ENCODE measurements at places on chromosomes 2 and 18.

DNA sequence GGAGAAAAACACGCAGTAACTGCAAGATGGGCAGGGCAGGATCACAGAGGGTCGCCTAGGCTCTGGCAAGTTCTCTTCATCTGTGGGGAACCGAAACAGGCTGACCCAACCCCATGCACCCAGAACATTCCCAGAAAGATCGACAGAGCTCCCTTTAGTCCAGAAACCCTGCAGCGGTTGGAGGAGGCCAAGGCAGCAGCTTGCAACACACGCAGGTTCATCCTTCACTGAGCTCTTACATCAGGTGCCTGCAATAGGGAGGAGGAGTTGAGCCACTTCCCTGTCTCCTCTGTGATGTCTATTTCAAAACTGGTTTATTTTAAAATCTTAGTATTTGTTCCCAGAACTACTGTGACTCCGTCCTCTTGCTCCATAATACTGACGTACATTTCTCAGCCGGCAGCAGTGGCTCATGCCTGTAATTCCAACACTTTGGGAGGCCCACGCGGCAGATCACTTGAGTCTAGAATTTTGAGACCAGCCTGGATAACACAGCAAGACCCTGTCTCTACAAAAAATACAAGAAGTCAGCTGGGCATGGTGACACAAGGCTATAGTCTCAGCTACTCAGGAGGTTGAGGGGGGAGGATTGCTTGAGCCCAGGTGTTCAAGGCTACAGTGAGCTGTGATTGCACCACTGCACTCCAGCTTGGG, 11.5 kb upstream of the SLC11A1 start:
- DNase-seq = no peak

GRCh38 chr18:45008694-45009413, 328.2 kb downstream of the SETBP1 start:
- no peak for DNase-seq

DNA sequence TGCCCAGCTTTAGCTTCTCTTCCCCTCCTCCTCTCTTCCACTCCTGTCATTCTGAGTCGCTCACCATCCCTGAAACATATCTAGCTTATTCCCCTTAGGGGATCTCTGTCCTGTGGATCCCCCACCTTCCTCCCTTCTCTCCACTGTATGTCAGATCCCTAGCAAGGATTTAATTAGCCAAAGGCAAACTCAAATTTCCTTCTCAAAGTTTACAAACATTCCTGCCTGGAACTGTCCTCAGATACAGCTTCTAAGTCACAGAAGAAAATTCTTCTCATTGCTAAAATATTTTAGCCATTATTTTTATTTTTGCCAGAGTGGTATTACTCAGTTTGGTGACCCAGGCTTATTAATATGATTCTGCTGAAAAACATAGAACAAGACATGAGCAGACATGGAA, 315.3 kb downstream of the CYP26B1 start:
- DNase-seq = no peak

GRCh38 chr2:239666855-239667376, 266.1 kb upstream of the HDAC4 start:
- DNase-seq = no peak

DNA sequence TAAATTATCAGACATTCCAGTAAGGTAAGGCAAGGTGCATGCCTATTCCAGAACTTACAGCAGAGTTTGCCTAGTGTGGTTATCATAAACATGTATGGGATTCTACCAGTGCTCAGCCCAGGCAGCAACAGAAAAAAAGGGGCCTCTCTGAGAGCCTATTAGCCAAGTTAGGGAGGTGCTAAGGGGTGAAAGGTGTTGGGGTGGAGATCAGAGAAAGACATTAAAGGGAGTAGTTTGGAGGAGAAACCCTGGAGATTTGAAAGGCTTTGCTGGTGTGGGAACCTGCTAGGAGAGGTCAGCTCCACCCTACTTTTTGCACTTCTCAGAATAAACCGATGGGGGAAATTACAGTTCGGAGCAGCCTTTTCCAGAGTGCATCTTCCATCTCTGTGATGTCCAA, 2.9 kb downstream of the ARPC2 start:
- DNase-seq = no peak

GRCh38 chr2:204686406-204686805, 141.1 kb downstream of the PARD3B start:
- DNase-seq = no peak

DNA sequence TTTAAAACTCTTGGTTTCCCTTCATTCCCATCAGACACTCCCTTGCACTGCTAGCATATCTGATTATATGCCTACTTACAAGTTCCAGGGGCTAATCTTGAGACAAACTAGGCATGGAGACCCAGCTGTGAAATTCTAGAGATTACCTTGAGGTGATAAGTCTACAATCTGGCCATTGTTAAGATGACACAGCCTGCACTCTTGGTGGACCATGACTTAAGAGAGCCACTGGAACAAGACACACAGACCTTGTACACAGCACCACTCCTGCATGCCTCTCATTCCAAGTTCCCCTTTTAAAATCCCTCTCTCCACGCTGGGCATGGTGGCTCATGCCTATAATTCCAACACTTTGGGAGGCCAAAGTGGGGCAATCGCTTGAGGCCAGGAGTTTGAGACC, 387.2 kb upstream of the DCC start:
- no peak for DNase-seq

DNA sequence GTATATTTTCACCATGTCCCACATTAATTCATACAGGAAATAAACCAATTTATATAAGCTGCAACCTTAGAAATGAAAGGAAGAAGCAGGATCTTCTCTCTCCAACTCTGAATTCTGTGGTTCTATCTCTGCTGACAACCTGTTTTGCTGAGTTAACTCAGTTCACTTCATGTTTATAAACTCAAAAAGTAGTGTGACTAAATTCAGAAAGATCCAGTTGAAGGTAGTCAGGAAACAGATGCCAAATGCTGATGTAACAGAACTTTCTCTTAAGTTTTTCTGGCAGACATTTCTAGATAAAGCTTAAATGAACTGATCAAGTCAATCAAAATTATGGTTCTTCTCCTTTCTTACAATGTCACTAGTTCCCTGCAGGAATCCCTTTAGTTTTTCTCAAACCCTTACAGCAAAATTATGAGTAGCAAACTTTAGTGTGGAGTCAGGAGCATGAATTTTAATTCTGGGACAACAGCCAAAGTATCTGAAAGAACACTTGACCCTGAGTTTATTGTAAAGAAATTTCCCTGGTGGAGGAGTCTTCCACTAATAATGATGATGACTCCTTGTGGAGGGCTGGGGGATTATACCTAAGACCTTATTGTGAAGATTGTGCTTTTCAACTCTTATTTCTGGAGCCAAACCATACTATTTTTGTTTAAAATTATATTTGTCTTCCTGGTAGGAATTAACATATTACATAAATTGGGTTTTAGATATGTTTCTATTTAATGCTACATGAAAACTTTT, 216.9 kb downstream of the MYO3B start:
- DNase-seq = no peak

DNA sequence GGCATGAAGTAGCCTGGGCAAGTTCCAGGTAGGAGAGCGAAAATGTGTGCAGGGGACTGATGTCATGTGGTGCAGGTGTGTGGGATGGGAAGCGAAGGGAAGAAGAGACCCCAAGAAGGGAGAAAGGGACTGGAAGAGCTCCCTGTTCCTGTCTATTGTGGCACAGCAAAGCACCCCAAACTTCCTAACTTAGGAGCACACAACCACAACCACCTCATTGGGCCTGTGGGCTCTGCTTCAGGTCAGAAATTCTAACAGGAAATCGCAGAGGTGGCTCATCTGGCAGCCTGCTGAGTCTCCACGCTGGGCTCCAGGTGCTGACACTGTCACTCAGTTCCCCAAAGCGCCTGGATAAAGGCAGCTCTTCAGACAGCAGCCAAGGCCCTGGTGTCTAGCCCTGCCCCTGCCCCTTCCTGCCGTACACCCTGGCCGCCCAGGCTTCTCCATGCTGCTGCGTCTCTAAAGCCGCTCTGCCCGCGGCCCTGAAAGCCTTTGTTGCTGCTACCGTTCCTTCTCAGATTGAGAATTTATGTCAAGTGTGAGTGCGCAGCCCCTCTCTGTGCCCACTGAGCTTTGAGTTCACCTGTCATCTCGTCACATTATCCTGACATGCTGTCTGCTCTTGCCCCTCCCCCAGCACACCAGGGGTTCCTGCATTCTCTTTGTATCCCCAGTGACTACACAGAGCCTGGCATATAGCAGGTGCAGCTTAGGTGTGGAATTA, 140.2 kb upstream of the BCL2L11 start:
- DNase-seq = no peak

DNA sequence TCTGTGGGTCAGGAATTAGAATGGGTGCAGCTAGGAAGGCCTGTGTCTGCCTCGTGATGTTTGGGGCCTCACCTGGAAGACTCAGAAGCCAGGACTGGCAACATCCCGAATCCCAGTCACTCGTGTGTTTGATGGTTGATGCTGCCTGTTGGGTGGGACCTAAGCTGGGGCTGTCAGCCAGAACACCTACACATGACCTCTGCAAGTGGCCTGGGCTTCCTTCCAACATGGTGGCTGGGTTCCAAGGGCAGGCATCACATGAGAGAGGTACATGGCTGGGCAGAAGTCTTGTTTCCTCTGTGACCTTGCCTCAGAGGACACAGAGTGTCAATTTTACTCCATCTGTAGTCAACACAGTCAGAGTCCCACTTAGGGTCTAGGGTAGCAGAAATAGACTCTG, 177.8 kb downstream of the GBX2 start:
- no peak for DNase-seq

DNA sequence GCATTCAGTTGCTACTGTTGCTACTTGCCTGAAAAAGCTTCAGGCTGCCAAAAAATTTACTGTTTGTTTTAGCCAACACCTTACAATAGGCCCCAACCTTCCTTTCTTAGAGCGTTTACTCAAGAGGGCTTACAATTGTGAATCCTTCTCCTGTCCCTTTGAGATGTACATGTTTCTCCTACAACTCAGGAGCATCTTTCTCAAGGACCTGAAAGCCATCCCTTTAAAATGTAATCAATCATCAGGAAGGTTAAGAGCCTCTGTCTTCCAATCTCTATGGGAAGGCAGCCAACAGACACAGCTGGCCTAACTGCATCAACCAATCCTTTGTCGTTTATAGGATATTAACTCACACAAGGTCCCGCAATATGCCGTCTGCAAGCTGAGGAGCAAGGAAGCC, 3.4 kb upstream of the IER3IP1 start:
- no peak for DNase-seq

DNA sequence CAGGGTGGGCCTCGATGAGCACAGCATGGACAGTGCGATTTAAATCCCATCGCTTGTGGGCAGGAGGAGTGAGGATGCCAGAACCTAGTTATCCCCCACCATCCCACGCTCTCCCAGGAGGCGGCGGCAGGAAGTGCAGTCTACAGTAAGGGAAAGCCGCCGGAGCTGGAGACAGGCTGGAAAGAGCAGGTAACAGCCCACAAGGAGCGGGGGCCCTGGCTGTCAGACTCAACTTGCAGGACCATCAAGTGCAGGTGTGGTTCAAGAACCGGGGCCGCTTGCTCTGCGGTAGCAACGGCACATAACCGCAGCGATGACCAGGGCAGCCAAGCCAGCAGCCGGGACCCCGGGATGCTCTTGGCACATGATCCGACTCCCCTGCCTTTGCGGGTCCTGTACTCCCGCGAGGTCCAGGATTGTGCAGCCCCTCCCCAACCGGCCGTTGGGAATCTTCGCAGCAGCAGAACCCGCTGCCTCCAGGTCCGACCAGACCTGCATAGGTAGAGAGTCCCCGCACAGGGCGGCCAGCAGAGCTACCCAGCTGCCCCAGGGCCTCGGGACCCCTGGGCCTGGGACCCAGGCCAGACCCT, 82.1 kb downstream of the BIN1 start:
- DNase-seq = no peak

DNA sequence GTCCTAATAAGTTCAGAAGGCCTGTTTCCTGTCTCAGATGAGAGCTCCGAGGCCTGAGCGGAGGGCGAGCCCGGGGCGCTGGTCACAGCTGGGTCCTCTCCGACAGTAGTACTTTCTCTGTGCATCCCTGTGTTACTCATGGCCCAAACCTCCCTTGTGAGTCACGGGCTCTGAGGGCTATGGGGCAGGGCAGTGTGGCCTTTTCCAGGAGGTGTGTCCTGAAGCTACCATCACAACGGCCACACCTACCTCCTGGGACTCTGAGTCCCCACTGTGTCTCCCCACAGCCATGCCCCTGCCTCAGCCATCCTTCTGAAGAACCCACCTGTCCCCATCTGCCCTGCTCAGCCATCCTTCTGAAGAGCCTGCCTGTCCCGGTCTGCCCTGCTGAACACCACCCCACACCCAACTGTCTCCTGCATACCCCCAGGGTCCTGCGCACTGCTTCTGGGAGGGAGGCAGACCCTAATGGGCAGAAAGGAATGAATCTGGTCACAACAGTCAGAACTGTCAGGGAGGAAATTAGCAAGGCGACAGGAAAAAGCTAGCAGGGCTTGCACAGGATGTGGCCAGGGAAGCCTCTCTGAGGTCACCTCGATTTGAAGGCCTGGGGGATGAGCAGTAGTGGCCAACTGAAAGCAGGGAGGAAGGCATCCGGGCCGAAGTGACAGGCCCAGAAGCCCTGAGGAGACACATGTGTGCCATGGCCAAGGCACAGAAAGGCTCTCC, 145.4 kb upstream of the RIOK3 start:
- no peak for DNase-seq

GRCh38 chr2:190854726-190855125, 25.9 kb upstream of the GLS start:
- DNase-seq = no peak

GRCh38 chr2:25228848-25229278, 60.5 kb upstream of the POMC start:
- DNase-seq = no peak

- DNase-seq = no peak
These were observed 129.1 kb upstream of the MMADHC start for GRCh38 chr2:149716687-149717086.

DNA sequence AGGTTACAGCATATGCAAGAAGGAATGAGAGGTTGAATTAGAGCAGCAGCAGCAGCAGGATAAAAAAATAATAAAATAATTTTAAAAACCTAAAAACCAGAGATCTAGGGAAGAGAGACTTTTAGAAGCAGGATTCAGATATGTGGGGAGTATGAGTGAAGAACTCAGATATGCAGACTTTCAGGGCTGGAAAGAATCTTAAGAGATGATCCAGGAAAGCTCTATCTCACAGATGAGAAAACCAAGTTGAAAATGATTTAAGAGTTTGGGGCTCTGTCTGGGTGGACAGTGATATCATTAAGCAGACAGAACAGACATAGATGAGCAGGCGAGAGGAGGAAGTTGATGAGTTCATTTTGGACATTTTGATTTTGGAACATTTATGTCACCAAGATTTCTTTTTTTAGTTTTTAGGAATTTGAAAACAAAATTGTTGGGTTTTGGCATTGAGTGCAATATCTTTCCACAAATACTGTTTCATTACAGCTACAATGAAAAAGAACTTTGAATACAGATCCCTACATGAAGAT, 31.8 kb downstream of the BCL2 start:
- DNase-seq = no peak

GRCh38 chr18:76351961-76352581, 143.0 kb downstream of the ZNF516 start:
- DNase-seq = no peak
